A549 treated with CORT108297 at 1 μM for 4 hours (cell line): ENCODE measurements at places on chromosomes 11 and 22. TPM values are rescaled to one million over a fixed set of nuclear protein-coding genes. Genes with fewer than 3 reads are reported as not detected.

Gene MMP1
- total RNA-seq: 0.47 to 1.2 TPM (median 0.86 TPM) in 5 replicates

Gene ANO1
- total RNA-seq: 1.2 to 2.0 TPM (median 1.4 TPM) in 5 replicates

Gene CHADL
- not detected in 5 replicates for total RNA-seq

Gene MOGAT2
- not detected in 5 replicates for total RNA-seq

Gene NPTXR
- total RNA-seq: 10.5 to 15.3 TPM (median 11.9 TPM) in 5 replicates

Gene OR2D2
- not detected in 5 replicates for total RNA-seq

Gene TTC17
- 27.2 to 39.3 TPM (median 30.0 TPM) in 5 replicates for total RNA-seq

Gene MPZL3
- total RNA-seq: 0.29 to 0.47 TPM (median 0.32 TPM) in 5 replicates

Gene NEFH
- total RNA-seq: 0.03 to 0.10 TPM (median 0.08 TPM) in 5 replicates

Gene OR4C12
- total RNA-seq: not detected in 5 replicates

Gene RAG2
- total RNA-seq: not detected in 5 replicates

Gene GP1BB
- total RNA-seq: 0.28 to 1.8 TPM (median 1.6 TPM) in 5 replicates

Gene NEU3
- total RNA-seq: 3.6 to 4.4 TPM (median 4.0 TPM) in 5 replicates

Gene OR52M1
- total RNA-seq: not detected in 5 replicates

Gene OR52H1
- not detected in 5 replicates for total RNA-seq

Gene NCAM1
- not detected in 5 replicates for total RNA-seq
